Amniotic stem cell (primary cell): ENCODE measurements at places on chromosomes 5 and 9.

DNA sequence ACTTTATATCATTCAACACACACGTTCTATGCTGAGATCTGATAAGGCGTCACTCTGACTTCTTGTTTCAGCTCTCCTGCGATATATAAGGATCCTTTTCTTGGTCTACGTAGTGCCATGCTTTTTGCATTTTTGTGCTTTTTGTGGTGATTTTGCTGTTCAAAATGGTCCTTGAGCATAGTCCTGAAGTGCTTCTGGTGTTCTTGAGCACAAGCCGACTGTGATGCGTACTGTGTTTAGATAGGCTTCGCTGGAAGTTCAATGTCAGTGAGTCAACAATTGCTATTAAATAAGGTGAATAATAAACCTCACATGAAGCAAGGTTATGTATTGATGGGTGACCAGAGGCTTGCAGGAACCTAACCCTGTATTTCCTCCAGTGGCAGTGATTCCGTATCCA, 46.8 kb downstream of the ACO1 start:
- DNase-seq: no peak

GRCh38 chr9:107273634-107274033, 9.4 kb upstream of the RAD23B start:
- DNase-seq: no peak

- no peak for DNase-seq
These were observed 78.6 kb downstream of the SPRY4 start for GRCh38 chr5:142246258-142246657.

DNA sequence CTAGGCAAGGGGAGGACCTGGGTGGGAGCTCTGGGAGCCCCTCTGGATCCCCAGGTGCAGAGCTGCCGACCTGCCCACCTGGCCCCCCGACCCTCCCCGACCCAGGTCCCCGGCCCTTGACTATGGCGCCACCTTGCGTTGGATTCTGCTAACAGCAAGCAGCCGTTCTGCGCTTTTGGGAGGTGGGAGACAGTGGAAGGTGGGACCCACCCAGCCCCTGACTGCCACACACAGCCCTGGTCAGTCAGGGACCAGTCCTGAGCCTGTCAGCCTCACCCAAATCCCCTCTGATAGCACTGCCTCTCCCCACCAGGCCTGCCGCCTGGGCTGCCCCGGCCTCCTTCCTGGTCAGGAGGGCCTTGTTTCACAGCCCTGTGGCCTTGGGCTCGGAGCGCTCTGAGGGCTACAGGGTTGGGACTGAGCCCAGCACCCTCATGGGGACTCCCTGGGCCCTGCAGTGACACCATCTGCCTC, 77.9 kb downstream of the HMCN2 start:
- DNase-seq: no peak

DNA sequence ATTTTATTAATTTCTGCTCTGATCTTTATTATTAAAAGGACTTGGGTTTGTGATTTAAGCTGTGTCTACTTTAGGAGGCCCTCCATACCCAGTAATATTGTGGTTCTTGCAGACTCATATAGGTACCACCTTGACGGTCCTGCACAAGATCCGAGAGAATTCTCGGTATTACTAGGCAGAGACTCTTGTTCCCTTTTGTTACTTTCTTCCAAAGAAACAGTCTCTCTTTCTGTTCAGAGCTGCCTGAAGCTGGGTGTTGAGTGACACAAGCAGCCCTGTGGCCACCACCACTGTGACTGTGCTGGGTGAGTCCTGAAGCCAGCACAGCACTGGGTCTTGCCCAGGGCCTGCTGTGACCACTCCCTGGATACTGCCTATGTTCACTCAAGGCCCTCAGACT, 666.6 kb downstream of the SEMA5A start:
- DNase-seq: no peak

DNA sequence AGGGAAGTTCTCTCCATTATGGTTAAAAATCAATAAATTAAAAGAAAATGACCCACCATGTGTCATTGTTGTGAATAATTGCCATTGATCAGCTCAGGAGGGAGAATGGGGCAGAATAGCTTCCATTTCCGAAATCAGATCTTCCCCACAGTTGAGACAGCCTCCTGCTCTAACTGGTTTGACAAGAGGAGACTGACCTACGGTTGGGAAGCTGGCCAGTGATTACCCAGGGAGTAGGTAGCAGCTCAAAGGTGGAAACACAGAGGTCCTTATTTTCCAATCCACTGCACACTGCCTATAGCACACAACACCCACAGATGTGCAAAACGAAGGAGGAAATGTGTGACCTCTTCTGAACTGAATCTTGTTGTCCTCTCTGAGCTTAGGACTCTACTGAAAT, 69.0 kb upstream of the DAPK1 start:
- DNase-seq: no peak

DNA sequence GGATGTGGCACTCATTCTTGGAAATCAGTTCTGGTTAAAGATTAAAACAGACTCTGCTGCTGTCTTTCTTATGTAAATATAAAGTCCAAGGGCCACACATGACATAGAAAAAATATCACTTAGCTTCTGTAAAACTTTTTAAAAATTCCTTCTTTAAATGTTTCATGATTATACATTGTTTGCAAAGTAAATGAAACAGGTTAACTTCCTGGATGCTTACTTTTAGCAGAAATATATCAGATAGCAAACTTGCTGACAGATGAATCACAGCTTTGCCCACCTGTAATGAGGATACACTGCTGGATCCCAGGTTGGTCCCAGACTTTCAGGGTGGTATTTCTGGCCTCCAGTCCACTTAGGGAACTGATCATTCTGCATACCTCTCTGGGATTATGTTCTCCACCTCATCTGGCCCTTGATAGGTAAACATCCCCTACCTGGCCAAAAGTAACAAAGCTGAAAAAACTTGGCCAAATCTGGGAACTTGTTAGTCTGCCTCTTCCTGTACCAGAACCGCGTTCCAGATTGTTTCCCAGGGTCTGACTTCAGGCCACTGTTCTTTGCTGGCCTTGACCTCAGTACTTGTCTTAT, 340.5 kb downstream of the ADGRV1 start:
- DNase-seq: no peak
